CD4-positive, alpha-beta T cell treated with Interleukin-1 beta for 1 hour (primary cell): ENCODE measurements at places on chromosomes 7 and 10.

DNA sequence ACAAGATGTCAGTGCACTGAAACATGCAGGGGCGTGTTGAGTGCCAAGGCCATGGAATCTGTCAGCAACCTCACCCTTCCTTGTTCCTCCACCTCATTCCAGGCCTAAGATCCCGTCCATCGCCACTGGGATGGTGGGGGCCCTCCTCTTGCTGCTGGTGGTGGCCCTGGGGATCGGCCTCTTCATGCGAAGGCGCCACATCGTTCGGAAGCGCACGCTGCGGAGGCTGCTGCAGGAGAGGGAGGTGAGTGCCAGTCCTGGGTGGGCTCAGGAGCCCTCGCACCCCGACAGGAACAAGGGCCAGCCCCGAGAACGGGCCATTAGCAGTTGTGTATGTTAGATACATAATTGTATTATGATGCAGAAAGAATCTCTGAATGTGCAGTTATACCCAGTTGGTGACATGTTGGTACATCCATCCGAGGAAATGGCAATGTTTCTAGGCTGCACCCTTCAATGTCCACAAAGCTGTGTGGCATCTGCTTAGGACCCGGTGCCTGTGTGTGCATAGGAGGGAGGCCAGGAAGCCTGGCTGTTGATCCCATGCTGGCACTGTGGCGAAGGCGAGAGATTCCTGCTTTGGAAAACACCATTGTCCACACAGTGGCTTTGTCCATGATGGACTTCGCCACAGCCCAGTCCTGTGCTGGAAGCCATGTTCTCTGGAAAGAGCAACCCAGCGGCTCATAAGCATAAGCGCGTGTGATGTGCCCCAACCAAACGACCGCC lies 154.2 kb downstream of the EGFR start:
- no peak for DNase-seq

- DNase-seq, result no peak
Observed at GRCh38 chr7:141287936-141288335, 214.1 kb downstream of the TMEM178B start.

GRCh38 chr7:90958647-90959046 lies 305.6 kb upstream of the FZD1 start:
- no peak for DNase-seq

DNA sequence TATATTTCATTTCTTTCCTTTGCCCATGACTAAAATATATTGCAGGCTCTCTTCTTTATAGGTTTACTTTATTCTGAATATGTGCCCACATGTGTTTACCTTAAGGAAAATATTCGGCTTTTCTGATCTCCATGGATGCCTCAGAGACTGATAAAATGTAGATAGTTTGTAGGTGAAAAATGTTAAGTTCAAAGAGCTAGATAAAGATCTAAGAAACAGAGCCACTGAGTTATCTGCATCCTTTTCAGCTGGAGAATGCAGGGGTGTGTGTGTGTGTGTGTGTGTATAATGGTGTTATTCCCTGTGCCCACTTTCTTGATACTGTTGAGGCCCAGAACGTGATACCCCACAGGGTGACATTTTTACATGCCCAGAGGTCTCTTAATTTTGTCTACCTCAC lies 150.8 kb downstream of the LRRC4 start:
- DNase-seq, result no peak

DNA sequence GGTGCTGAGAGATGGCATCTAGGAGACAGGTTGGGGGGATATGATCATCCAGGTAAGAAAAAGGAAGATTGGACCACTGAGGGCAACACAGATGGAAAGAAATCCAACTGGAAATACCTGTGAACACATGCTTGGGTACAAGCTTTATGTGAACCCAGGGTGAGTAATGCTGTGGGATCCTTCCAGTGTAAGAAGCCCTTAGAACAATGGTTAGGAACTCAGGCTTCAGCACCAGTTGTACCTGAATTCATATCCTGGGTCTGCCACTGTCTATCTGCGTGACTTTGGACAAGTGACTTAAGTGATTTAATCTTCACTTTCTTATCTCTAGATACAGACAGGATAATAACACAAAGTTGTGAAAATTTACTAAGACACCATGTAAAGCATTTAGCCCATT lies 131.0 kb downstream of the ST7 start:
- DNase-seq, result no peak

GRCh38 chr10:113095419-113096127 lies 145.5 kb downstream of the TCF7L2 start:
- DNase-seq, result no peak

DNA sequence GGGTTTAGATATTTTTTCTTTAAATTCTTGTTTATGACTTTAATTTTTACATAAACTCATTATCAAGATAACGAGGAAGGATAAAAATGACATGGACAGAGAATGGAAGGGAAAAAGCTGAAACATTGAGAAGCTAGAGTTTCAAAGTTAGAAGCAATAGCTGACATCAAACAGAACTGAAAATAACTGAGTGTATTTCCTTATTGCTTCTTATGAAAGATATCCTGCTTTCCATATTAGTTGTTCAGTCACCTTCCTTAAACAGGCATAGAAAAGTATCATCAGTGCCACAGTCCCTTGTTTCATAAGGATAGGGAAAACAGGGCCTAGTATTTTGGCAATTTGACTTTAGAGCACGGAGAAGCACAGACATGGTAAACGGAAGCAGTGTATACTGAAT lies 460.5 kb upstream of the GHITM start:
- DNase-seq, result no peak
